Stimulated activated CD4-positive, alpha-beta T cell treated with anti-CD3 and anti-CD28 coated beads, TNF-alpha, amount 100 ng/mL, for 48 hours (primary cell): ENCODE measurements at places on chromosomes 13 and 19.

DNA sequence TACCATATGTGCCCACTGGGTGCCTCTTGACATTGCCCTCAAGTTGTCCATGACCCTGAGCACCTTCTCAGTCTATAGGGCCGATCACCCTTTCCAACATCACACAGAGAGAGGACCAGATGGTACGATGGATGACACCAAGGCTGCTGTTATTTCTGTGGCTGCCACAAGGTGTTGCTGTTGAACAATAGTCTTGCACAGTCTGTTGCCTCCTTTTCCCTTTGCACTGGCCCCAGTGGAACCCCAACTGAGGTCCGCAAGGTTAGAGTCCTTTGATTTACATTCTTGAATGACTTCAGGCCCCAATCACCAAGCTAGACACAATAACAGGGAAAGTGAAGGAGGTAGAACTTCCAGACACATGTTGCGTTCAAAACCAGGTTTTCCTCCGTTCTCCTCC is 52.0 kb downstream of the TINCR start:
- no peak for DNase-seq

GRCh38 chr19:14615623-14616022 is 32.7 kb downstream of the CLEC17A start:
- DNase-seq: no peak

- DNase-seq: no peak
Observed at GRCh38 chr19:58558066-58558622, at the start of gene UBE2M. UBE2M (minus strand) TSS chr19:58558611; CDS start chr19:58558381, 230 bp downstream.

DNA sequence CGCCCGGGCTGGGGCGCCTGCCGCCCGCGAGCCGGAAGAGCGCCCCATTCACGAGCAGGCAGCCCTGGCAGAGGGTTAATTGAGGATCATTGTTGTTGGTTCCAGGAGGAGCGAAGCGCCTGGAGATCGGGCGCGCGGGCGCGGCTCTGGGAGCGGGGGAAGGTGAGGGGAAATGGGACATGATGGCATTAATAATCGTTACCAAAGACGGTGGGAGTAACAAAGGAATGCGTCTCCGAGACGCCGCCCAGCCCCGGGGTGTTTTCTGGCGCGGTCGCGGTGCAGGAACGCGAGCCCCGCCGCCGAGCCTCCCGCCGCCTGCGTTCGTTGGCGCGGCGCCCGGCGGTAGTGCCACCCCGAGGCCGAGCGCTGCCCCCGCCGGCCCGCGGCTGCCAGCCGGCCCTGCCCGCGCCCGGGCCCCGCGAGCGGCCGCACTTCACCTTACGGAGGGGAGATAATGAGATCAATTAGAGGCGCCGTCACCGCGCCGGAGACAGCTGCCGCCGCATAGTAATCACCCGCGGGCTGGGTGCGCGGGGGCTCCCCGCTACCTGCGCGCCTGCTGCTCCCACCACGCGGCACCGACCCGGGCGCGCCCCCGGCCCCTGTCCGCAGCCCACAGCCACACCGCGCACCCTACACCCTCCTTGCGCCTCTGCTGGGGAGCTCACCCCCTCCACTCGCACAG is 2.8 kb downstream of the ZNF536 start:
- no peak for DNase-seq

GRCh38 chr13:88592105-88592504 is 920.9 kb downstream of the SLITRK5 start:
- DNase-seq: no peak

DNA sequence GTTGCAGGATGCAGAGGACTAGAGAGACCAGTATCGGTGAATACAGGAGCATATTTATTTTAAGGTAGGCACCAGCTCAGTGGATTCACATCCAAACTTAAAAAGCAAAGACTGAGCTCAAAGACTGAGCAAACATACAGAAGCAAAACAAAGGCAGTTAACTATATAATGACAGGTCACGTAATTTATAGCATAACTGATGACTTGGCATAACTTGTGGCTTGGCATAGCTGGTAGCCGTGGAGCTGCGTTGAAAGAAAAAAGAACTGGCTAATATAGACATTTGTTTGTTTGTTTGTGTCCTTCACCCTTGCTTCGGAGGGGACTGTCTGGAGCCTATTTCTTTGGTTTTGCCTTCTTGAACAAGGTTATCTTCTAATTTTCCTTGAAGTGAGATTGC is 33.7 kb downstream of the ZNF493 start:
- no peak for DNase-seq

DNA sequence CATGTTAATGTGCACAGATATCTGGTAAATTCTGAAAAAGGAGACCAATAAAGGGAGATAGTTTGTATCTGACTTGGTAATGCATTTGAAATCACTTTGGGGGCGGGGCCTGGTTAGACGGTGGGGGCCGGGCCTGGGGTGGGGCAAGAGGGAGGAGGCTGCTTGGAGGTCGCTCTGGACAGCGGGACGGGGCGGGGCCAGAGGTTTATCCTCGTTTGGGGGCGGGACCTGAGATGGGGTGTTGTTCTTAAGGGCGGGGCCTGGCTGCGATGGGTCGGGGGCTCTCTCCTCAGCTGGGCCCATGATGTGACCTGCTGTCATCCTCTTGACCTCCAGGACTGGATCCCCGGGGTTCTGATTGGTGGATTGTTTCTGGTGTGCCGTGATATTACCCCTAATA is 4.9 kb upstream of the ZNF808 start:
- no peak for DNase-seq

DNA sequence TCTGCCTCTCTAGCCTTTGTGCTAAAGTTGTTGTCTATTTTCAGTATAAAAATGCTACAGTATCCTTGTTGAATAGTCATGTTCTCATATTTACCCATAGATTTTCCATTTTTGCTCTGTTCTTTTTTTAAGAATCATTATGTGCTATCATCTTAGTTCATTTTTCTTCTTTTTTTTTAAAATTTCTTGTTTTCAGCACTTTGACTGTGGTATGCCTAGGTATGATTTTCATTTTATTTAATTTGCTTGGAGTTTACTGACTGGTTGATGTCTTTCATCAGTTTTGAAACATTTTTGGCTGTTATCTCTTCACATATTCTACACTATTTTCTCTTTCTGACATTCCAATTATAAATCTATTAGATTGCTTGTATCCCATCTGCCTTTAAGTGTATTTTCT is 192.9 kb downstream of the PDS5B start:
- DNase-seq: no peak

DNA sequence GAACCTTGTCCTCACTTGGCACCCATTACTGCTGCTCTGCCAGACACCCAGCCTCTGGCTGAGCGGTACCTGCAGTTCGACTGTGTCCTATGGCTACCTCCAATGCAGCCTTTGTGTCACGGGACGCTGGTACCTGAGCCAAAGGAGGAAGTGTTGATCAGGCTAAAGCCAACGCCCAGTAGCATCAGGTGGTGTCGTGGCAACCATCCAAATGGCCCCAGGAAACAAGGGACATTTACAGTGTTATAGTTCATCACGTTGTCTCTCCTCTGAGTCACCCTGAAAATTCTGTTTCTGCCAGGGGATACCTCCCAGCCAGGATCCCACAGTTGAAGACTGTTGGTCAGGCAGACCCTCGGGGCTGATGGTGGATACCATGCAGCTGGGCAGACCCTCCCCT is 10.1 kb downstream of the RHPN2 start:
- no peak for DNase-seq

GRCh38 chr19:19256072-19256969 is 16.8 kb downstream of the TM6SF2 start:
- DNase-seq: no peak

DNA sequence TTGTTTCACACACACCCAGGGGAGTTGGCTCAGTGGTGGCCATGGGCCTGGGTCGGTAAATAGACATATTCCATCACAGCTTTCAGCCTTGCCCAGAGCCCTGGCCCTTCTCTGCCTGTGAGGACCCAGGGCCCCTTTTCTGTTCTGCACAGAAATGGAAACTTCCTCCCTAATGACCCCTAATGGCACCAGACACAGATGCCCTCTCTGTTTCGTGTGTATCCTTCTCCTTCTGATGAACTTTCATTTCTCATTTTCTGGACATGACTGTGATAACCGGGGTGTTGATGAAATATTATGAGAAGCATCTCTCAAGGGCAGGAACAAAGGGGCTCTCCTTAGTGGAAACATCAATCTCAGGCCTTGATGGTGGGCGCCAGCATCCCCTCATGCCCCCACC is 12.8 kb downstream of the LILRA1 start:
- no peak for DNase-seq

- no peak for DNase-seq
Observed at GRCh38 chr19:57334191-57334590, 13.9 kb downstream of the ZNF543 start.

DNA sequence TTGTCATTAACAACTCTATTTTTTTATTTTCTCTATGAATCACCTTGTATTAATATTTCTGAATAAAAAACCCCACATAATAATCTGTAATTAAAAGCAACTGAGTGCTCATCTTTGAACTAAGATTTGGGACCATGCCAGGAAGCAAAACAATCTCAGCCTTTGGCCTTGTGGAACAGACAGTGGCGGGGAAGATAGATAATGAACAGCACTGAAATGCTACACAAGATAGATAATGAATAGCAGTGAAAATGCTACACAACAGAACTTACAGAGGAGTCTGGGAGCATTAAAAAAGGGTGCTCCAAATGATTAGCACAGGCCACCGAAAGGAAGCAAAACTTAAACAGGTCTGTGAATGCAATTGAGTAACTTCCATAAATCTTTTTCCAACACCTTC is 134.9 kb downstream of the GPC5 start:
- DNase-seq: no peak

GRCh38 chr13:31827707-31828106 is 88.4 kb downstream of the RXFP2 start:
- DNase-seq: no peak

- DNase-seq: peak; percentile 34
Observed at GRCh38 chr19:32675720-32676185, at the start of gene RGS9BP. RGS9BP (plus strand) TSS chr19:32675848; CDS start chr19:32676264, 416 bp downstream.

- DNase-seq: no peak
Observed at GRCh38 chr19:42422901-42423461, 4.2 kb downstream of the LIPE start.

DNA sequence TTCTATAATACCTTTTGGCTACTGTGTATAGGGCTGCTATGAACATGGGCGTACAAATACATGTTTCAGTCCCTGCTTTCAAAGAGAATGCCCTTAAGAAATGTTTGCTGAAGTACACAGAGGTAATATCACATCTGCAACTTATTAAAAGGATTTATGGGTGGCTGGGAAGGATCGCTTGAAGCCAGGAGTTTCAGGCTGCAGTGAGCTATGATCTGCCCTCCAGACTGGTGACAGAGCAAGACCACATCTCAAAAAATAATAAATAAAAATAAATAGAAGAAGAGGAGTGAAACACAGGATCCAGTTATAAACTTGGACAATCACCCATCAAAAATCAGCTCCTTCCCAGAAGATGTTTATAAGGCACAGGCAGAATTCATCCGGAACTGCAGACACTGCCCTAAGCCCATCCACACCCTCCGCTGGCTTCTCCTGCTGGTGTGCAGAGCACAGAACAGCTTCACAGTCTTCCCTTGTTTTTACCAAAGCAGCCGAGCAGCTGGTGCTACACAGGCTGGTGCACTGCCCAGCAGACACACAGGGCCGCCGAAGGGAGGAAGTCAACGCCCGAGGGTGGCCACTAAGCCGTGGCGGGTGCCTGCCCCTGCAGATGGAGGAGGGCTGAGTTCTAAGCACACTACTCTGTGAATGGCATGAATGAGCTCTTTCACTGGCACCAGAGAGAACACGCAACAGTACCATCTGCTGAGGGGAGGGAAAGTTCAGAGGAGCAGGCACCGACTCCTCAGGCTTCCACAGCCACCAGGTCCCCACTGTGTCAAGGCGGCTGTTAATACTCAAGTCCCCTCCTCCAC is 44.0 kb downstream of the BRD4 start:
- no peak for DNase-seq

GRCh38 chr19:38692458-38693379 is 45.3 kb downstream of the ACTN4 start:
- no peak for DNase-seq

DNA sequence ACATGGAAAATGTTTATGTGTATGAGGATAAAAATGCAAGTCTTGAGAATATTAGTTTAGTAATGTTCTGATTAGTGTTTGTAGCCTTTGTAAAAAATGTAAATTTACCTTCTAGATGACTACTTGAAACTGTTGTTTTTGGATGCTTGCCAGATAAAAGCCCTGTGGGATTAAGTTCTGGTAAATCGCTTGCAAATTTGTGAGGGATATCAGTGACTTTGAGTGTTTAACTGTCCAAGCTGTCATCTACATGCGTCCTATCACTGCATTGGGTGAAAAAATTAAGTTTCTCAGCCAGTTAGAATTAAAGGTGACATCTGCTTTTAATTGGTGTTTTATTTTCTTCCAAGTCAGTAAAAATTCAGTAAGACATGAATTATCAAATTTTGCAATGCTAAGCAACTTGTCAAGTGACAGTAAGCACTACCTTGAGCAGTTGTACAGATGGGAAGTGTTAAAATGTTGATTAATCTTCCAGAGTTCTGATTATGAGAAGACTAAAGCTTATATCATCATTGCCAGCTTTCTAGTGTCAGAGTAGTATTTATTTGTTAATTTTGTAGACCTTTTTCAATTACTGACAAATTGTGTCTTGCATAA is 88.0 kb downstream of the PCCA start:
- DNase-seq: no peak
